ENCODE measurements at places on chromosomes 13 and 19.

GRCh38 chr13:91722267-91722884, 324.0 kb downstream of the GPC5 start:
- no peak for DNase-seq

GRCh38 chr19:49106648-49107135, 7.5 kb upstream of the LIN7B start:
- peak; percentile 56 for DNase-seq

GRCh38 chr13:97548711-97549110, 114.7 kb downstream of the RAP2A start:
- no peak for DNase-seq

GRCh38 chr13:99288089-99288488, 19.1 kb downstream of the GPR183 start:
- DNase-seq: no peak

DNA sequence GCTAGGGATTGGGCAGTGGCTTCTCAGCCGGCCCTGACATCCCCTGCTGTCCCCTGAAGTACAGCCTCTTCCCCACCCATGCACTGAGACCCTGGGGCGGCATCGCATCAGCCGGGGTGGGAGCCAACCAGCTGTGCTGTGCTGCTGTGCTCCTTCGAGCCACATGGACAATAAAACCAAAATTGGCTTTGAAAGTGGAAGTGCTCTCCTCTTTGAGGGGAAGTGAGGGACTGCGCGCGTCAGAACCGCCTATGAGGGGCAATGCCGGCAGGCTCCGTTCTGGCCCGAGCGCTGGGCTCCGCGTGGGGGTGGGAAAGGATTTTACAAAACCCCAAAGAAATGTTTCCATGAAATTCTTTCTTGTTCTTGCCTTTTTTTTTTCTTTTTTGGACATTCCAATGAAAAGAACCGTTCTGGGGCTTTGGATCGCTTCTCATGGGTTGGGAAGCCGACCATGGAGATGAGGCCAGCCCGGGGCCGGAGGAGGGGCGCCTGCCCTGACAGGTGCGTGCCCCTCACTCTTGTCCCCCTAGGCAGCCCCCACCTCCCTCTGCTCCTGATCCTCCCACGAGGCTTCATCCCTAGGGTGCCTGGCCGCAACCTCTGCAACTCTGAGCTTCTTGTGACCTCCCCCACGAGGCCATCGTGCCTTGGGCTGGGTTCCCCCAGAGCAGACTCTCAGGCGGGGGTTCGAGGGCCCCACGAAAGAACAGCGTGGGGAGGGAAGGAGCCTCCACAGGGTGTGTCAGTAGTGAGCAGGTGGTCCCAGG, 22.6 kb downstream of the KLHL26 start:
- DNase-seq: no peak

DNA sequence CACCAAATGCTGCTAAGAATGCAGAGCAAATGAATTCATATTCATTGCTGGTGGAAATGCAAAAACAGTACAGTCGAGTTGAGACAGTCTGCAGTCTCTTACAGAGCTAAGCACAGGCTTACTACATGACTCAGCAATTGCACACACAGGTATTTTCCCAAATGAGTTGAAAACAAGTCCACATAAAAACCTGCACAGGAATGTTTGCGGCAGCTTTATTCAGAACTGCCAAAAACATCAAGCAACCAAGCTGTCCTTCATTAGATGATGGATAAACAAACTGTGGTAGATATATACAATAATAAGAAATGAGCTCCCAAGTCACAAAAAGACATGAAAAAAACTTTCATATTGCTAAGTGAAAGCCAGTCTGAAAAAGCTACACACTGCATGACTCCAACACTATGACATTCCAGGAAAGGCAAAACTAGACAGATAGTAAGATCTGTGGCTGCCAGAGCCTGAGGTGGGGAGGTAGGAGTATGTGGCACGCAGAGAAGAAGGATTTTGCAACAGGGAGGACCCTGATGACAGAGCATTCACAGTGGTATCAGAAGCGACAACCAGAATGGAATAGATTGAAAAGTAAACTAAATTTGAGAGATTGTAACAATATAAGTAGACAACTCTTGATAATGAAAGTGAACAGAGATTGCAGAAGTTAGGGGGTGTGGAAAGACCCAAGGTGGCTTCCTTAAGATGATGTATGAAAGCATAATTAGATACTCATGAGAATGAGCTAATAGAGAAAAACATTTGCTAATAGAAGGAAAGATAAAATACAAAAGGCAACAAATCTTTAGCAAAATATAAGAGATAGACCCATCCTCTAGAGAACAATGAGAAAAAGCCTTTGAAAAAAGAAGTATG, 52.7 kb downstream of the TSC22D1 start:
- DNase-seq: no peak

DNA sequence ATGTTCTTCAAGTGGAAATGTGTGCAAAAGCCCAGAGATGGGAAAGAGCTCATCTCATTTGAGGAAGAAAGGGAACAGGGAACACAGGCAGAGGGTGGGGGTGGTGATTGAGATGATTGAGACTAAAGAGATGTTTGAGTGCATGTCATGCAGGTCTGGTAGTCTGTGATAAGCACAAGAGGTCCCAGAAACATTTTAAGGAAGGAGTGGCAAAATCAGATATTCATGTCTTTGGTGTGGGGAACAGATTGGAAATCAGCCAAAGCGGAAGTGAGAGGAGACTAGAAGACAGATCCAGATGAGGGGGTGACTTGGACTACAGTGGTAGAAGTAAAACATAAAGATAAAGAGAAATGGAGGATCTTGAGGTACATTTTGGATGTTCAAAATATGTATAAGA, 39.4 kb upstream of the DACH1 start:
- DNase-seq: no peak

GRCh38 chr13:96036515-96036914, 16.7 kb downstream of the UGGT2 start:
- no peak for DNase-seq

DNA sequence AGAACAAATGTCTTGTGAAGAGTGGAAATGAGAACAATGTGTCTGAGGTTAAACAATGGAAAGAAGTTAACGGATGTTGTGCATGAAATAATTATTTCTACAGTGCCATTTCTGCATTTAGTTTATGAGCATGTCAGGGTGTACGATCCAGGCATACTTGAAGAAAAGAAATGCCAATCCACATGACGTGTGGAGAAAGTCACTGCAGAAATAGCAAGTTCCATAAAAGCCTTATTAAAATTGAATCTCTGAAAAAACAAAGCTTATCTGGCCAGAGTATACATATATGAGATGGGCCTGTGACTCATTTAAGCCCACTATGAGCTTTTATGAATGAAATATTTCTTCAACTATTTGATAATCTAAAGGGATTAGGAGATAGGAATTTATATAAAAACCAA, 426.1 kb downstream of the EFNB2 start:
- no peak for DNase-seq

DNA sequence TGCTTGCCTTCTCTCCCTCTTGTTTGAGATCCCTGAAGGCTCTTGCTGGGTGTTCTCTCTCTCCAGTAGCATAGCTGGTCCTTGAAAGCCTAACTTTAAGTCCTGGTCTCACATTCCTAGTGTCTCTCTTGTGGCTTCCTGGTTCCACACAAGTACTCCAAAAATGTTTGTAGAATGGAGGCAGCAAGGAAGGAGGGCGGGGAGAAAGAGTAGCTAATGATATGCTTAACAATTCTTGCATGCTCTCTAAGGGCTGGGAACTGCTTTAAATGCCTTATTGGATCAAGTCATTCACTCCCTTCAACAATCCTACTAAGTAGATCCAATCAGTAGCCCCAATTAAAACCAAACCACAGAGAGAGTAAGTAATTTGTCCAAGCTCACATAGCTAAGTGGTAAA, 357.3 kb downstream of the KLF5 start:
- DNase-seq: no peak

GRCh38 chr13:71378961-71379905, 487.8 kb downstream of the DACH1 start:
- DNase-seq: no peak

All from activated T-cell treated with anti-CD3 and anti-CD28 coated beads for 4 hours (primary cell).